ENCODE measurements at places on chromosomes 7 and 10. TPM values are rescaled to one million over a fixed set of nuclear protein-coding genes. Genes with fewer than 3 reads are reported as not detected.

Gene ADAMTS14
- 29.8 TPM for total RNA-seq

DNA sequence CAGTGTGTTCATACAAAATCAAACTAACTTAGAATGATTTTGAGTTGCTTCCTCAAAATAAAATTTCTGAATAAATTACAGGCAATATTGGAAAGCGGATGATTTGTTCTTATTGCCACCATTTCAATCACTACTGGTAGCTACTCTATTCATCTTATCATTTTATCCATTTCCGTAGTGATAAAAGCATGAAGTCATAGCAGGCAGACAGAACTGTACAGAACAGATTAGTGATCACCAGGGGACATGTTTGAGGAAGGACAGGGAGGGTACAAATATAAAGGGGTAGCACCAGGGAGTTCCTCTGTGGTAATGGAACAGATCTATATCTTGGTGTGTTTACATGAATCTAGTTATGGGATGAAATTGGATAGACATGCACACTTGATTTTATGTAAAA lies 138.5 kb downstream of the WNT2 start:
- H3K4me1 ChIP-seq, result peaks cover 10% of the 10 kb centered on the region
- no peak for DNase-seq
- H3K27me3 ChIP-seq, result peaks cover 2% of the 10 kb centered on the region
- H3K36me3 ChIP-seq, result peaks cover 4% of the 10 kb centered on the region

Gene PRKCQ
- total RNA-seq, result 1.3 TPM

DNA sequence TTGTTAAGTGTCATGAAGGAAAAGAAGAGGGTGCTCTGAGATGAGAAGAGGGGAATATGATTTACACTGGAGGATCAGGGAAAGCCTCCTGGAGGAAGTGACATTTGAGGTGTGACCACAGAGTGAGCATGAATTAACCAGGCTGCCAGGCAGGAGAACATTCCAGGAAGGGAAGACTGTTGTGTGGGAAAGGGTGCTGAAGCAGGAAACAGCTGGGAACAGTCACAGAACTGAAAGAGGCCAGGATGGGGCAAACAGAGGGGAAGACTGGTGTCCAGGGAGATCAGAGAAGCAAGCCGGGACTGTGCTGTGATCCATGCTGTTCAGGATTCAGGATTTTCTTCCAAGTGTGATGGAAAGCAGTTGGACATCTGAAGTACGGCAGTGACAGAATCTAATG lies 14.9 kb downstream of the HIPK2 start:
- no peaks in the 10 kb centered on the region for H3K27me3 ChIP-seq
- peaks cover 30% of the 10 kb centered on the region for H3K4me1 ChIP-seq
- peak overlapping the region; percentile 4 for H3K4me3 ChIP-seq
- peaks cover 4% of the 10 kb centered on the region for H3K36me3 ChIP-seq
- DNase-seq, result no peak

Gene TRPV5
- 0.15 TPM for total RNA-seq

- peak overlapping the region; percentile 98 for H3K4me3 ChIP-seq
- peaks cover 10% of the 10 kb centered on the region for H3K36me3 ChIP-seq
- H3K27ac ChIP-seq, result peak overlapping the region; percentile 98
- H3K27me3 ChIP-seq, result peaks cover 31% of the 10 kb centered on the region
Observed at GRCh38 chr10:3783316-3783681, 1.7 kb downstream of the KLF6 start.

DNA sequence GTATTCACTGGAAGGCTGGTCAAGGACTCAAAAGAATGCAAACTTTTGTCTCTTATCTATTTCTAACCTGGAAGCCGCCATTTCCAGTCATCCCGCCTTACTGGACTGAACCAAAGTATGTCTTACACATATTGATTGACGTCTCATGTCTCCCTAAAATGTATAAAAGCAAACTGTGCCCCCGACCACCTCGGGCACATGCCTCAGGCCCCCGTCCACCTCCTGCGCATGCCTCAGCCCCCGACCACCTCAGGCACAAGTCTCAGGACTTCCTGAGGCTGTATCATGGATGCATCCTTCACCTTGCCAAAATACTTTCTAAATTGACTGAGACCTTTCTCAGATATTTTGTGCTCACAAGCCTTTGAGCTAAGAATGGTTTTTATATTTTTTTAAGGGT lies 148.6 kb downstream of the PTPRN2 start:
- no peak overlapping the region for H3K27ac ChIP-seq
- H3K4me3 ChIP-seq, result no peak overlapping the region
- H3K27me3 ChIP-seq, result peaks cover 9% of the 10 kb centered on the region
- DNase-seq, result no peak

DNA sequence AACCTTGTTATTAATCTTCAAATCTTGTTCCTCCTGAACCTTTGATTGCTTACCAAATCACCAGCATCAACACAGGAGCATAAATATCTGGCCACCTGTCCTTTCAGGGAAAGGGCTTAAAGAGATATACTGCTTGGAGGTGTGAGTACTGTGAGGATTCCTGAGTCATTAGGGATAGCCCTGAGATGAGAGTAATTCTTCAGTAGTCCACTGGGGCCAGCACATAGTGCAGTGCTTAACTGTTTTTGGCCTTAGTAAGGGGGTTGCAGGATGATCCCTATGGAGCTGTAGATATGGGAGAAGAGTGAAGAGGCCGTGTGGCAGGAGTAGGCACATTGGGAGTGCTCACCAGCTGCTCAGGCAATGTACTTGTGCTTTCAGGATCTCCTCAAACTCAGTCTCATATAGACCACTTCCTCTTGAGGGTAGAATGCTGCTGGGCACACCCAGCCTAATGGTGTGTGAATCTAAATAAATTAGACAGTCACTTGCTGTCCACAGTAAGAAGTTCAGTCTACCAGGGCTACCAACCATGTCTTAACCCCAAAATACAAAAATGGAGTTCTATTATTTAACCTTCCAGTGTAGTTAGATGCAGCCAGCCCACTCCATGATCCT lies 26.5 kb upstream of the GPR141 start:
- H3K4me3 ChIP-seq, result no peak overlapping the region
- no peak for DNase-seq
- no peak overlapping the region for H3K27ac ChIP-seq
- H3K4me1 ChIP-seq, result no peaks in the 10 kb centered on the region
- H3K36me3 ChIP-seq, result no peaks in the 10 kb centered on the region

- no peak overlapping the region for H3K27ac ChIP-seq
- no peaks in the 10 kb centered on the region for H3K4me1 ChIP-seq
- no peaks in the 10 kb centered on the region for H3K27me3 ChIP-seq
- no peak overlapping the region for H3K4me3 ChIP-seq
- DNase-seq, result no peak
Observed at GRCh38 chr7:77182261-77182660, 17.4 kb downstream of the FGL2 start.

GRCh38 chr7:107854454-107854853 lies 36.5 kb upstream of the DLD start:
- no peaks in the 10 kb centered on the region for H3K36me3 ChIP-seq
- DNase-seq, result no peak
- no peaks in the 10 kb centered on the region for H3K4me1 ChIP-seq
- peaks cover 2% of the 10 kb centered on the region for H3K27me3 ChIP-seq
- no peak overlapping the region for H3K27ac ChIP-seq
- H3K4me3 ChIP-seq, result no peak overlapping the region

Measured in glutamatergic neuron (in vitro differentiated cells).